ENCODE measurements at places on chromosomes 6 and 20.

DNA sequence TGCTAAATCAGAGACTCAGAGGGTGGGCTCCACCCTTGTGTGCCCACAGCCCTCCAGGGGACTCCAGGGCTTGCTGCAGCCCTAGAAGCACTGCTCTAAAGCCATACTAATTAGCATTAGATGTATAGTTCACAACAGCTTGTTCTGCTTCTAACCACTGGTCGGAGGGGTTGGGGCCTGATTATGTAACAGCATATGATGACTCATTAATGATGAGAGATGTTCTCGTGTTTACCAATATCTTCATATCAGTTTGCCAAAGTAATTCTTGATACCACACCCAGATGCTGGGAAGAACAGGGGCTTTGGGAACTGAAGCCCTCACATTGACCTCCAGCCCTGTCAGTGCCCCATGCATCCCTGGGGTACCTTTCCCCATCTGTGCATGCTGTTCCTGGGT is 104.1 kb upstream of the FOXA2 start:
- no peak for DNase-seq

DNA sequence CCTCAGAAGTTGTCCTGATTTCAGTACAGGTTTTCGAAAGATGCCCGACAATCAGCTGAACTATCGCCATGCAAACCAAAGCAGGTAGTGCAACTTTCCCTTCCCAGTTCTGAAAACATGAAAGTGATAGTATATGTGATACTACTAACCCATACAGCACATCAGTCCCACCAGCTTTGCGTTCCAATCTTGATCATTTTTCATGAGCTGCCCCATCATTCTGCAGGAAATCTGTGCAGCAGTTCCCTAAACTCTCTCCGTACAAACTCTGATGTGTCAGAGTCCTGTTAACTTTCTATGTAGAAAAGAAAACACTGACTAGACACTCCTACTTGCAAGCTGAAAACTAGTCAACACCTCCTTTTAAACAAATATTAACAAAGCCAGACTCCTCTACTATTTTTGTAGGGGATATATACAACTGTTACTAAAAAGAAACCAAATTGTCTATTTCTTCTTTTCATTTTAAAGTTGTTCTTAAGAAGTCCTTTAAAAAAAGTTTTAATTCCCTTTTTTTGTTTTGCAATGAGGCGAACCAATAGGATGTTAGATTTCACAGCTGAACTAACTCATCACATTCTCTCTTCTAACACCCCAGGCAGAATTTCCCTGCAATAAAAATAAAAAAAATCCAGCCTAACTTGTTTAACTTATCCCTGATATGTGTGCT is 99.6 kb upstream of the DST start:
- no peak for DNase-seq

DNA sequence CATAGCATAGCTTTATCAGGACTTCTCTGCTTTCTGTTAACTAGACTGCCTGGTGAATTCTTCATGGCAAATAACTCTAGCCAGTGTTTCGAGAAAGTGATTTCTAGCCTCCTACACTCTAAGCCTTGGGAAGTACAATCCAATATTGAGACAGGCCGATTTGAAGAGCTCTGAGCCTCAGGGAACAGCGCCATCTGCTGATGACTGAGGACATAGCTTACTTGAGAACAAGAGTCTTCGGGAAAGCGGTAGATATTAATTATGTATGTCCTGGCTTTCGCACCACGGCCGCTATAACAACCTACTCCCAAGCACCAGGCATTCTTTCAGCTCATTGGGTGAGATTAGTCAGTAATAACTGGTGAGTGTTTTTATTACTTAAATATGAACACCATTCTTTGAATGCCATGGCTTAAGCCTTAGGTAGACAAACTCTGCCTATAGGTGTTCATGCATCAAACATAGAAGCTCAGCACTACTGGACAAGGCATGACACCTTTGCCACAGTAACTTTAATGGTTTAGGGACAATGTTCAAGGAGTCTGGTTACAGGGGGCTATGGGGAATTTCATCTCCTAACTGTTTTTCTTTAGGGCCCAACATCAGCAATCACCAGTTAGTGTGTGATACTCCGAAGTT is 518.6 kb downstream of the BMP2 start:
- no peak for DNase-seq

GRCh38 chr6:38646166-38646878 is 6.6 kb upstream of the BTBD9 start:
- DNase-seq = no peak

GRCh38 chr6:39040080-39040673 is 8.4 kb upstream of the GLP1R start:
- DNase-seq = no peak

DNA sequence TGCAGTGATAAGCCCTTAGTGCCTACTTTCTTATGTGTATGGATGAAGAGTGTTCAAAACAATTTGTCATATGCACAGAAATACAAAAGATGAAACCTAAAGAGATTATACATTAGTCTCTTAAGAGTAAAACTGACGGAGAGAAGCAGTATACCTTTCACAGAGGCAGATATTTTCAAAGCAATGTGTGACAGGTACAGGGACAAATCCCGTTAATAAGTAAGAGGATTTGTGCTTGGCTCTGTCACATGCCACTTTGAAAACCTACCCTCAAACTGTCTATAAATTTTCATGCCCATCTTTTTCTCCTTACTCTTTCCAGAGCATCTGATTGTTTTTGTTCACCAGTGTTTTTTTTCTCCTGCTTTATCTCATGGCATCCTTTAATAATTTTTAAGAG is 741.3 kb upstream of the MMS22L start:
- no peak for DNase-seq

- no peak for DNase-seq
Measured at GRCh38 chr20:53773792-53774401, 180.3 kb upstream of the ZNF217 start.

All from stimulated activated CD8-positive, alpha-beta memory T cell treated with anti-CD3 and anti-CD28 coated beads, Interleukin-2, amount 100 ng/mL, for 1 hour (primary cell).